IMR-90 (cell line): ENCODE measurements at places on chromosomes 6 and 20. TPM values are rescaled to one million over a fixed set of nuclear protein-coding genes. Genes with fewer than 3 reads are reported as not detected.

GRCh38 chr6:21524201-21524600 lies 69.3 kb upstream of the SOX4 start:
- DNase-seq, result no peak

GRCh38 chr6:123898665-123899064 lies 95.0 kb downstream of the NKAIN2 start:
- no peak for DNase-seq

DNA sequence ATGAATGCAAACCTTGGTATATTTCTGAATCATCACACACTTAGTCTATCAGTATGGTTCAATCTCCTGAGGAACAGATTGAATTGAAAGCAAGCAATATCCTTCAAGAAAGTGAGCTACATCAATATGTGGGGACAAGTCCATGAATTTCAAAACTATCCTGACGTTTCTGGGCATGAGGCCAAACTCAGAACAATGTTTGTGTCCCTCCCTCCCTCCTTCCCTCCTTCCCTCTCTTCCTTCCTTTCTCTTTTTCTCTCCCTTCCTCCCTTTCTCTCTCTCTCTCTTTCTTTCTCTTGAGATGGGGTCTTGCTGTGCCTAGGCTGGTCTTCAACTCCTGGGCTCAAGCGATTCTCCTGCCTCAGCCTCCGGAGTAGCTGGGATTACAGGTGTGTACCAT lies 27.9 kb upstream of the SYNCRIP start:
- peak; percentile 55 for DNase-seq

MYO6 gene
- total RNA-seq, result 6.8 and 9.4 TPM in 2 replicates

SIRPB2 gene
- total RNA-seq, result not detected in 2 replicates

KHDC1 gene
- 1.6 and 1.7 TPM in 2 replicates for total RNA-seq

WFDC11 gene
- not detected in 2 replicates for total RNA-seq
